Epithelial cell of prostate (primary cell): ENCODE measurements at places on chromosomes 12 and 14.

GRCh38 chr14:68794130-68794850, 1.4 kb upstream of the ZFP36L1 start:
- DNase-seq = no peak

- no peak for DNase-seq
These were observed 23.9 kb downstream of the SCAF11 start for GRCh38 chr12:45966486-45966885.

GRCh38 chr14:21069388-21070082, 569 bp upstream of the ARHGEF40 start:
- DNase-seq = no peak

- no peak for DNase-seq
These were observed 70.7 kb downstream of the SUSD6 start for GRCh38 chr14:69682136-69682535.

DNA sequence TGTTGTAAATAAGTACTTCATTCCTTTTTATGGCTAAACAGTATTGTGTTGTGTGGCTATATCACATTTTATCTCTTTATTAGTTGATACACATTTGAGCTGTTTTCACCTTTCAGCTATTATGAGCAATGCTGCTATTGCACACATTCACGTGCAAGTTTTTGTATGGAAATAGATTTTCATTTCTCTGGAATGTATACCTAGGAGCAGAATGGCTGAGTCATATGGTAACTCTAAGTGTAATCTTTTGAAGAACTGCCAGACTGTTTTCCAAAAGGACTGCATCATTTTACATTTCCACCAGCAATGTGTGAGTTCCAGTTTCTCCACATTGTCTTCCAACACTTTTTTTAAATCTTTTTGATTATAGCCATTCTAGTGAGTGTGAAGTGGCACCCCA, 134.0 kb downstream of the SRGAP1 start:
- DNase-seq = peak; percentile 64

DNA sequence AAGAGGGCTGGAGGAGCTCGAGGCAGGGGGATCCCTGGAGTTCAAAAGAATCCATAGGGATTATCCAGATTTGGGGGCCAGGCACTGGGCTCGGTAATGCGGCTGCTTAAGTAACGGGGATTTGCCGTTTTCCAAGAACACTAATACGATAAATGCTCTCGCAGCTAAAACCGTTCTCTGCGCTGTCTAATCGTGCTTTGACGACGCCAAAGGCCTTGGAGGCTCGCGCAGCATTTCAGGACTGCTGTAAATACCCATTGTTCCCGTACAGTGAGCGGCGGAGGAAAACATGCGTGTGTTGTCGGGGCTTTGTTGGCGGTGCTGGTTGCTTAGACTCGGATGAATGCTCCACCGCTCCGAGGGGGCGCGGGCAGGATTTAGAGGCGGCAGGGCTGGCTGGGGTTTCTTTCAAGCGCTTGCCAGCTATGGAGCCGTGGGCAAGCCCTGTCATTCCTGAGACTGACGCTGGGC, 26.2 kb downstream of the DIO3 start:
- DNase-seq = no peak

DNA sequence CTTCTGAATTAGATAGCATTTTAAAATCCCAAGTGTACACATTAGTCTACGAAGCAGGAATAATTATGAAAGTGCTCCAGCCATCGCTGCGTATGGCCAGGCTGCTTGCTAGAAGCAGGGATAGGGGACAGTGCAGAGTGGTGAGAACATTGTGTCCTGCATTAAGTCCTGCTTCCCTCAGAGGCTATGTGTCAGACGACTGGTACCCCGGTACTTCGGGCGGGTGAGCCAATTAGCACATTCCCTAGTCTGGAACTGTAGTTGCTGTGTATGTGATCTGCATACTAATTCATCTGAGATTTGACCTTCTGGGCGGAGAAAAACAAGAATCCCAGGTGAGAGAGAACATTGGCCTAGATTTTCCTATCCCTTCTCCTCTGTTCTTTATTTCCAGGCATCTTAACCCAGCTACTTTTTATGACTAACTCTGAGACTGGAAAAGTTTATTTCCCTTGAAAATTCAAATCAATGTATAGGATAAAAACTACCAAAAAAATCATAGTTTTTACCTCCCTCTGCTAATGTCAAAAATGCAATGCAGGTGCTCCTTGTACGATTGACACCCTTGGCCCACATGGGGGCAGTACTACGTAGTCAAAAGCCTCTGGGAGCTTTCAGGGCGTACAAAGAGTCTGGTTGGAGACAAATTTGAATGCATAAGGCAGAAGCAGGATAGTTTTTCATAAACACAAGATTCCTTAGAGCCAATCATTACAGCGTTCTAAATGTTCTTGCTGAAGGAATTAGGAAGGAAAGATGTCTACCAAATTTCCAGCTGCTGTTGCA, 764.3 kb downstream of the NOVA1 start:
- no peak for DNase-seq

DNA sequence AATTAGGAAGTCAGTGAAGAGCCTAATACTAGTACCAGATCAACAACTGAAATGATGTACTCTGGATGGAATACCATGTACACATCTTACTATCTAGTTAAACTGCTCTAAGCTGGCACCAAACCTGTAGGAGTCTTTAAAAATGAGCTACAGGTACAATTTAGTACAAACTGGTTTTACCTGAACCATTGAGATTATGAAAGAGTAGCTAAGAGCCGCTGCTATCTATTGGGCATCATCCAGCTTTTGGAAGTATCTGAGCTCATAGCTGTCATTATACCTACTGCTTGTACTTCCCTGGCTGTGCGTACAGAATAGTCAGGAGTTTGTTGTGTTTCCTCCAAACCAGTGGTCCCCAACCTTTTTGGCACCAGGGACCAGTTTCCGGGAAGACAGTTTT, 12.4 kb downstream of the TBC1D30 start:
- no peak for DNase-seq

DNA sequence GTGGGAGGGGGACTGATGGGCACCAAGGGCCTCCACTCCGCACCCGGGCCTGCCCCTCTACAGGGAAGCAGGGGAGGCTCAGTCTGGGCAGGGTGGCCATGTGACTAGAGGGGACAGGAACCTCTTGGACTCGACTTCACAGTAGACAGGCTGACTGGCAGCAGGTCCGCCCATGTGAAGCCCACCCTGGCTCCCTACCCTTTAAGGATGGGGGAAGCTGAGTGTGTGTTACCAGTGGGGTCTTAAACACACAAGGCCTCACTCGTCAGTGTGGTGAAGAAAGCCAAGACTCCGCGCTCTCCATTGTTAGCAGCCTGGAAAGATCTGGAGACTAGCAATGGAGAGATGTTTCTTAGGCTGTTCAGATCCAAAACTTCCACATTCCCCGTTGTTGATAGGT, 52.4 kb downstream of the ANAPC7 start:
- no peak for DNase-seq

DNA sequence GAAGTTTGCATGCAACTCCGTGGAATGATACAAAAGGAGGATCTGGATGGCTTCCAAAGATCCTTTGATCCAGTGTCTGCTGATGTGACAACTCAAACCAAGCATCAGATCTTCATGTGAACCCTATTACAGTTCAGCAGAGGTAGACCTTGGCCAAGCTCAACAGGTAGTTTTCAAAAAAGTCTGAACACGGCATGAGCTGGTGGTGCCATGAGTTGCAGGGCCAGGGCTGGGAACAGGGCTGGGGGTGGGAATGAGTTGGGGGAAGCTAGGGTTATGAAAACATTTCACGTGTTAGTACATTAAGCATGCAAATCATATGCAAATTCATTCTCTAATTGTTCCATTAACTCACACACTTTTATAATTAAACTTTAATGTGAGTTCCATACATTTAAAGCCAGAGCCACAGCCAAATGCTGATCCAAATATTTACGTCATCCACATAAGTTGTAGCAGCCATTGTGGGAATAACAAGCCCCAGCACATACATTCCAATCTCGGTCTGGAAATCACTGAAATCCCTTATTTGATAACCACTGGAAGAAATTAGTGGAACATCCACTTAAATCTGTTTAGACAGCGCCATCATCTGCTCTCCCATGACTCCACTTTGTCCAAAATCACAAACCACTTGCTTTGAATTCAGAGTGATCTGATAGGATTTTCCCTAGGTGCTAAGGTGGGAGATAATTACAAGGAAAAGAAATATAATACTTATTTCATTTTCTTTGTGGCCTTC, 158.5 kb downstream of the APAF1 start:
- DNase-seq = no peak

GRCh38 chr14:103301512-103302354, 32.3 kb upstream of the EIF5 start:
- no peak for DNase-seq

- no peak for DNase-seq
These were observed 2.4 kb downstream of the ABCB9 start for GRCh38 chr12:122963941-122964265.

DNA sequence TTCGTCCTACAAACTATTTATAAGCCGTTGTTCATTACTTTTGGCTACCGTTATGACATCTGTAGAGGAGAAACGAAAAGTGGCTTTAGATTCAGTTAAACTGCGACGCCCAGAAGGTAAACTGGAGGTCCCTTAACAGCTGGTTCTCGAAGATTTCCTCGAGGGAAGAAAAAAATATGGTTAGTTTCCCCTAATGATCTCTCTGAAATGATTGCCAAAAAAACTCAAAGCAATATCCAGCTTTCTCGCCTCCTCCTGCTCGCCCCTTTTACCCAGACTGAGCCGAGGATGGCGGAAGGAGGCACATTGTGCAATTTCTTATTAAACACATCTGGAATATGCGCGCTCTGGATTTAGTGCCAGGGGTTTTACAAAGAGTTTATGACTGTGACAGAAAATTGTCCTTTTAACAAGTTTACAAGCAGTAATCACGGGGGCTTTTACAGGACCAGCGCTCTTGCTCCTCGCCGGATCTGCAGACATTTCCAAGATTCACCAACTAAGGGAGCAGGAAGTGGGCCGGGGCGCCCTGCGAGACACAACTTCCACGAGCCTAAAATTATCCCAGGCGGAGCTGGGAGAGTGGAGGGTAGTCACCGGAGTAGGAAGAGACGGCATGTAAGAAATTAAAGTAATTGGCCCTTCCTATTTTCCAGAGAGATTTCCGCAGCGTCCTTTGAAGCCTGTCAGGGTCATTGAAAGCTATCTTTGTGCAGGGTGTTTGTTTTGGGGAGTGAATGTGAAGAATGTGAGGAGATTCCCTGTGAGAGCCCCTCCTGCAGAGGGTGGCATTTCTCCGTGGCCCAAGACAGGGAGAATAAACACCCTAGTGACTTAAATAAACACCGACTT, 5.6 kb downstream of the SIX1 start:
- DNase-seq = no peak

DNA sequence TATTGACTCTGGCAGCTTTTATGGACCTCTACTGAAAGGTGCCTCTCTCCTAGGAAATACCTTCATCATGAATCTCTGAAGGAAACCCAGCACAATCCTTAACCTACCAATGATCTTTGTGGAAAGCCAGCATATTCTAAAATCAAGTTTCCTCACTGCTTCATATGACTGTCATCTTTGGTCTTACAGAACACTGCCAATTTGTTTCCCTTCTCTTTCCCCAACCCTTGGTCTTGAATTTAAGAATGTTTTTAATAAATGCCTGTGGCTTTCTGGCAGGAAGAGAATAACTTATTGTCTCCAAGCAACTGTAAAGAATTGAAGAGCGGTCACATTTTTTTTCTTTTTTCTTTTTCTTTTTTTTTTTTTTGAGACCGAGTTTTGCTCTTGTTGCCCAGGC, 427.6 kb downstream of the IPO8 start:
- DNase-seq = no peak

DNA sequence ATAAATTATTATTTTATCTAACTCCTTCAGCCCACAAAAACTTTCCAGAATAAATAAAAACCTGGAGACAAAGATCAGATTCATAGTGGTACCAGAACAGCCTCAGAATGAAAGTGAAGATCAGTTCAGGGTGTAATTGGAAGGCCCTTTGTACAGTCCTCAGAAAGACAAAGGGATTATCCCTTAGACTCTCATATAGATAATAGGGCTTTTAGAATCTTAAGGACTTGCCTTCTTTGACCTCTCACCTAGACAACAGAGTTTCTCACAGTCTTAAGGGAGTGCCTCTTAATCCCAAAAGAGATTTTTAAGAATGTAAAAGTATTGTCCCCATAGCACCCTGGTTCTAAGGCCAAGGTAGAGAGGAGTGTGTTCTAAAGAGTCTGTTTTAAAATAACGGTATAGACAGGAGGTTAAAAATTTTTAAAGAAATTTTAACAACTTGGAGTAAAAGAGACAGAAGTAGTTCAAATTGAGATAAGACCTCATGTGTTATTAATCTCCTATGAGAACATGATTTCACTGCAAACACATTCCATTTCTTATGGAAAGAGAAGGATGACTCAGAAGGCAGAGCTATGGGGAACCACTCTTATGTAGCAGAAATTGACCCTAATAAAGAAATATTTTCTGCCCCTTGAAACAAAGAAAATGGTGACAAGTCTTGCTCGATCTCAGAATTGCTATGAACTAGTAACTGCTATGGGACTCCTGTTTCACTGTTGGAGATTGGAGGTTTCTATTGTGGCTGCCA, 24.2 kb upstream of the NOVA1 start:
- DNase-seq = no peak

GRCh38 chr14:95939335-95939734, 62.7 kb downstream of the TUNAR start:
- DNase-seq = no peak

- DNase-seq = no peak
These were observed 29.6 kb downstream of the ADIPOR2 start for GRCh38 chr12:1720494-1720893.

GRCh38 chr12:113418213-113418879, 3.8 kb upstream of the SDSL start:
- DNase-seq = no peak

DNA sequence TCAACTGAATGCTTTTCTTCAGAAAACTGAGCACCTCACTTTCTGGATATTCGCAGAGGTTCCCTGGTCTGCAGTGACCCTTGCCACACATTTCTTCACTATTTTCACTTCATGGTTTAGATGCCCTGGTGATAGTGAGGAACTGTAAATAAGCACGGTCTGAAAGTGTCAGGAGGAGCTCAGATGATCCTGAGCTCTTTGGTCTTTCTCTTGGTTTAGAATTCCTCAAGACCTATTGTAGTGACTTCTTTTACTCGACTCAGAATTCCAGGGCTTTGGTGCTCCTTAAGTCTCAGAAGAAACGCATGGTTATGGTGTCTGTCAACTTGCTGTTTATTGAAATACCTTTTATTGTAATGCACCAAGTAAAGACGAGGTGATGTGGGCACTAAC, 84.0 kb downstream of the SAMD4A start:
- DNase-seq = no peak

DNA sequence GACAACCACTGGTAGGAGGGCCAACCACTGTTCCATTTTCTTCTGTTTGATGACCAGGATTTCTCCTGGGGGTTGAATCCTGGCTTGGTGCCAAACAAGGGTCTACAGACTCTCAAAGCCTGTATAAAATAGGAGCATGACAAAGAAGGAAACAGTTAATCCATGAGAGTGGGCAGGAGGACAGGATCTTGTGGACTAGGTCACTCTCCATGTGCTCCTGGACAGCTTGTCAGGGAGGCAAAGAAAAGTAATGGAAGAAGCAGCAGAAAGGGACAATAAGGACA, 243.7 kb downstream of the AKAP6 start:
- DNase-seq = no peak
